ENCODE measurements at places on chromosomes 12 and 14.

DNA sequence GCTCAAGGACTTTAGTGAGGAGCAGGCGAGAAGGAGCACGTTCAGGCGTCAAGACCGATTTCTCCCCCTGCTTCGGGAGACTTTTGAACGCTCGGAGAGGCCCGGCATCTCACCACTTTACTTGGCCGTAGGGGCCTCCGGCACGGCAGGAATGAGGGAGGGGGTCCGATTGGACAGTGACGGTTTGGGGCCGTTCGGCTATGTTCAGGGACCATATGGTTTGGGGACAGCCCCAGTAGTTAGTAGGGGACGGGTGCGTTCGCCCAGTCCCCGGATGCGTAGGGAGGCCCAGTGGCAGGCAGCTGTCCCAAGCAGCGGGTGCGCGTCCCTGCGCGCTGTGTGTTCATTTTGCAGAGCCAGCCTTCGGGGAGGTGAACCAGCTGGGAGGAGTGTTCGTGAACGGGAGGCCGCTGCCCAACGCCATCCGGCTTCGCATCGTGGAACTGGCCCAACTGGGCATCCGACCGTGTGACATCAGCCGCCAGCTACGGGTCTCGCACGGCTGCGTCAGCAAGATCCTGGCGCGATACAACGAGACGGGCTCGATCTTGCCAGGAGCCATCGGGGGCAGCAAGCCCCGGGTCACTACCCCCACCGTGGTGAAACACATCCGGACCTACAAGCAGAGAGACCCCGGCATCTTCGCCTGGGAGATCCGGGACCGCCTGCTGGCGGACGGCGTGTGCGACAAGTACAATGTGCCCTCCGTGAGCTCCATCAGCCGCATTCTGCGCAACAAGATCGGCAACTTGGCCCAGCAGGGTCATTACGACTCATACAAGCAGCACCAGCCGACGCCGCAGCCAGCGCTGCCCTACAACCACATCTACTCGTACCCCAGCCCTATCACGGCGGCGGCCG is 1.1 kb downstream of the PAX9 start:
- no peak for DNase-seq

DNA sequence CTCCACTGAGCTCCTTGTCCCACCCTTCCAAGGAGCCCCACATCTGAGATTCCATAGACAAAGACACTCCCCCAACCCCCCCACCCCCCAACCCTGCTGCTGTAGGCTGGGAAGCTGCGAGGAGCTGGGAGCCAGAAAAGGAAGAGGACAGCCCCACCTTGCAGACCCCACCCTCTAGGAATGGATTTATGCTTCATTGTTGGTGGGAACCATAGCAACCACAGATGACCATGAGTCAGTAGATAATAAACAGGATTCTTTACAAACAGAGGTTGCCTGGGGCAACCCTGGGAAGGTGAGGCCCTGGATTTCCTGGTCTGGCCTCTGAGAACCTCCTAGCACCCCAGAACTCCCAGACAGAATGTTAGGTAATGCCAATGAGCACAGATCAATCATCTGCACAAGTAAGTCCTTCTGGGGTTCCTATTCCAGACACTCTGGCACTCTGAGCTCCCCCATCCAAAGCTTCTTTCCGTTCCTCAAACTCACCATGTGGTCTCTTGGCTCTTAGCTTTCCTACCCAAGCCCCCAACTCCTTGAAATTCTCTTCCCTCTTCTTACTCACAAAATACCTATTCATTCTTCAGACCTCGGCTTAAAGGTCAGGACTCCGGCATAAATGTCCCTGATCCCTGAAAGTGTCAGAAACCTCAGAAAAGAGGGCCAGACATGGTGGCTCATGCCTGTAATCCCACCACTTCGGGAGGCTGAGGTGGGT is 15.2 kb upstream of the PLEKHG6 start:
- no peak for DNase-seq

GRCh38 chr12:120873226-120873625 is 30.9 kb downstream of the SPPL3 start:
- no peak for DNase-seq

DNA sequence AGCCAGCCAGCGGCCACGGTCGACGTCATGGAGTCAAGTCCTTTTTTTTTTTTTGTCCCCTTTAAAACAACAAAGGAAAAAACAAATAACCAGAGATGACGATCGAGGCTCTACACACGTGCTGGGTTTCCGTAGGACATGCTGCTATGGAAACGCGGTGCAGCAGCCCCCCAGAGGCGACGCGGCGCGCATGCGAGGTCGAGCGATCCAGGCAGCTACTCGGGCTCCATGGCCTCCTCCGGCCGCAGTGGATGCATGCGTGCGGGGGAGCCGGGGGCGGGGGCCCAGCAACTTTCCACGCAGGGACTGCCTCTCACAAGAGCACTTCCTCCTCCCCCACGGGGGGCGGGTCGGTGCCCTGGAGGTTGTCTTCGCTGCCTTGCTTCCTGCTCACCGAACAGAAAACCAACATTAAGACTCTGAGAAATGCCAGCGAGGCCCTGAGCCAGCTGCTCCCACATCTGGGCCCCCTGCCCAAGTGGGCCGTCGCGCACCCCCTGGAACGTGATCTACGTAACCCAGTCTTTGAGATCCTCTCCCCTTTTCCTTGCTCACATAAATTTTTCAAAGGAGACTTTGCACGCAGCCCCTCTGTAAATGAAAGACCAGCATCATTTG is 30.7 kb downstream of the P2RX4 start:
- DNase-seq: no peak

- no peak for DNase-seq
Measured at GRCh38 chr12:108305520-108305919, 33.6 kb downstream of the CMKLR1 start.

DNA sequence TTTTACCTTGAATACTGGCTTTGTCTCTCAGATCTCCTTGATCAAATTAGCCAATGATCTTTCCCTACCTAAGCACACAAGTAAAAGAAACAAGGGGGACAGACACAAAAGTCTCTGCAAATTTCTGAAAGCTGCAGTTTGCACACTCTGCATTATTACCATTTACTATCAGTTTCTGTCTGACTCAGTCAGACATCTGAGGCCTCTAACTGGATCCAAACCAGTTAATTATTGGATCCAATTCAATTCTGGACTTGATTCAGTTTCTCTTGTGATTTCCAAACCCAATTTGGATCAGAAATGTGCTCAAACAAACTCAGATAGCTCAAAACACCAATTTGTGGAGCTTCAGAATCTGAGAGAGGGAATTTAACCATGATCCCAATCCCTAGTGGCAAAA is 16.6 kb downstream of the SSTR1 start:
- DNase-seq: no peak

- DNase-seq: no peak
Measured at GRCh38 chr14:71465316-71465715, 466.9 kb upstream of the RGS6 start.

GRCh38 chr12:94150240-94151121 is 2.1 kb downstream of the PLXNC1 start:
- no peak for DNase-seq

GRCh38 chr12:93563807-93564538 is 8.5 kb upstream of the SOCS2 start:
- no peak for DNase-seq

DNA sequence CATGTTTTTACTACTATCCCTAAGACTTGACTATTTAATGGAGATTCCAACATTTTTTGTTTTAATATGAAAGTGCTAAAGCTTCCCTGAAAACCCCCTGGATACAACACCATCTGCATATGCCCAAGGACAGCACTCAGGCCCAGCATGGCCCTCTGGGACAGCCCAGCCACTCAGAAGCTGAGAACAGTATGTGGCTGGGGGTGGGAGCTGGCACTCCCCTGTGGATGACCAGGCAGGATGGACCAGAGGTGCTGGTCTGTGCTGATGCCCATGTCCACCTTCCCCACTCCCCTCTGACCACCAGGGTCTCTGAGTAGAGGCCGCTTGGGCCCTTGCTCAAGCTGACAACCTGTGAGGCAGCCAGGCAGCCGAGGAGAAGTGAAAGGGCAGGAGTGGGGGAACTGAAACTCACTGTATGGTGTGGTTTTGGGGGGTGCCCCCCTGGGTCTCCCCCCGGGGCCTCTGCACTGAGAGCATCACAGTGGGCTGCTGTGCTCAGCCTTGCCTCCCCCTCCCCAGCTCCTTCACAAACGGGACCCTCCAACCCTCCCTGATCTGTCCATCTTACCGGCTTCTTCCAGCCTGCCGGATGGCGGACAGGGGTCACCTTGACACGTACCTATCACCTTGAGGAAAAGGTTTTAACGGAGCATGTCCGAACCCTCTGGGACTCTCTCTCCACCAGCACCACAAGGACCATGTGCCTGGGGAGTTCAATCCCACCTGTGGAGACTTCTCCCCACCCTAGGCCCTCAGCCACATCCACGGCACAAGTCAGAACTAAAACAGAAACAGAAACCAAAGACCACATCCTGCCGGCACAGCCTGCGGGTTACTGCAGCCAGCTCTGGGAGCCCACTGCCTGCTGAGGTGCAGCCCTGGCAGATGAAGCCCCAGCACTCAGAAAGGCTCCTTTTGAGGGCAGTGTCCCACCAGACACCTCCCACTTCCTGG is at the start of gene TMEM229B:
Gene TMEM229B (minus strand): TSS at position 785 of the 957 bp plus-strand sequence. CDS start 14,798 bp downstream, outside the sequence.
- DNase-seq: no peak

GRCh38 chr14:33490555-33490954 is 460.3 kb downstream of the EGLN3 start:
- DNase-seq: no peak

DNA sequence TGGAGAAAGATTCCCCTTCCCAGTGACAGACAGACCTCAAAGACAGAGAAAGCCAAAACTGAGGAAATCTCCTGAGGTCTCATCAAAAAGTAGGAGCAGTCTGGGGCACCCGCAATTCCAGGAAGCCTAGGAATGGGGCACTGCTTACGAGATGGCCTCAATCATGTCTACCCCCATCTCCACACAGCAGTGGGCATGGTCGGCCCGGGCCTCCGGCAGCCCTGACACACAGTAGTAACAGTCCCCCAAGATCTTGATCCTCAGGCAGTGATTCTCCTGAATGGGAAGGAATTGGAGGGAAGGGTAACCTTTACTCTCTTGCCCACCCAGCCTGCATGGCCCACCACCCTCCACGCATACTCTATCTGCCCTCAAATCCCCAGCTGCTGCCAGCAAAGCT is 11.9 kb downstream of the ADCY6 start:
- DNase-seq: no peak

GRCh38 chr14:102226356-102227125 is 78.4 kb downstream of the MOK start:
- no peak for DNase-seq

DNA sequence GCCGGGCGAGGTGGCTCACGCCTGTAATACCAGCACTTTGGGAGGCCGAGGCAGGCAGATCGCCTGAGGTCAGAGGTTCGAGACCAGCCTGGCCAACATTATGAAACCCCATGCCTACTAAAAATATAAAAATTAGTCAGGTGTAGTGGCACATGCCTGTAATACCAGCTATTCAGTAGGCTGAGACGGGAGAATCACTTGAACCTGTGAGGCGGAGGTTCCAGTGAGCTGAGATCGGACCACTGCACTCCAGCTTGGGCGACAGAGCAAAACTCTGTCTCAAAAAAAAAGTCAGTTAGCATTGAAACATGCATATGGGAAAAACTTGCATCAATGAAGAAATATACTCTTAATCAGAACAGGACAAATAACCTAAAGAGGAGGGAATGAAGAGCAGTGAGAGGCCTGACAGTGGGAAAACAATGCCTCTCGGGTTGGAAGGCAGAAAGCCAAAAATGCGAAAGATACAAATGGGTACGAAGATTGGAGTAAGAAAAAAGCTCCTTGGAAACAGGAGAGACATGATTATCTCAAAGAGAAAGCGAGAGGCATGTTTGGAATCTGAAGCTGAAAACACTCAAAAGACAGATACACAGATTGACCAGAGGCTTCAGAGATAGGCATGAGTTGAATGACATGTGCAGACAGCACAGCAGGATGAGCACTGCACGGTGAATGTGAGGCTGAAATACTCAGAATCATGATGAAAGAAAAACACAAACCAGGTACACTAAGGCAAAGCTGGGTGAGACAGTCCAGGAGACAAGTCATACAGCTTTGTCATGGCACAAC is 30.6 kb downstream of the RESF1 start:
- no peak for DNase-seq

DNA sequence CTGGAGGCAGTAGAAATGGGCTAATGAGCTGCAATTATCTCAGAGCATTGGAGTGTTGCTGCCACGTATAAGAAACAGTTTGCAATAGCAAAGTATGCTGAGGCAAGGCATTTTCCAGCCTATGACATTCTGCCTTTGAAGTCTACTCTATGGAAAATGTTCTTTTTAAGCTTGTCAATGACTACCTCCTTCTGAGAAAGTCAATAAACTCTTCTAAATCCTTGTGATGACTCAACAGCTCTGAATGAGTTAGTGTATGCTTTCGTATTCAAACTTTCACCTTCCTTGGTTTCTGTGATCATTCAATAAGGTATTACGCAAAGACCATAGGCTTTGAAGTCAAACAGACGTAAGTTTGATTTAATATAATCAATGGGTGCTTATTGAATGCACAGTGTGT is 111.2 kb downstream of the CAPZA3 start:
- no peak for DNase-seq

GRCh38 chr14:89540830-89541470 is 123.9 kb upstream of the FOXN3 start:
- no peak for DNase-seq

DNA sequence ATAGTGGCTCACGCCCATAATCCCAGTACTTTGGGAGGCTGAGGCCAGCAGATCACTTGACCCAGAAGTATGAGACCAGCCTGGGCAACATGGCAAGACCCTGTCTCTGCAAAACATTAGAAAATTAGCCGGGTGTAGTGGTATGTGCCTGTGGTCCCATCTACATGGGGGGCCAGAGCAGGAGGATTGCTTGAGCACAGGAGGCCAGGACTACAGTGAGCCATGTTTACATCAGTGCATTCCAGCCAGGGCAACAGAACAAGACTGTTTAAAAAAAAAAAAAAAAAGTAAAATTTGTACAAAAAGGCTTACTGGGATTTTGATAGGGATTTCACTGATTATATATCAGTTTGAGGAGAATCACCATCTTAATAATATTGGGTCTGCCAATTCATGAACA is 7.8 kb downstream of the HCFC2 start:
- no peak for DNase-seq

GRCh38 chr12:30970559-30971197 is 44.1 kb downstream of the TSPAN11 start:
- DNase-seq: peak; percentile 57

- no peak for DNase-seq
Measured at GRCh38 chr14:78746086-78746595, 576.0 kb downstream of the NRXN3 start.

DNA sequence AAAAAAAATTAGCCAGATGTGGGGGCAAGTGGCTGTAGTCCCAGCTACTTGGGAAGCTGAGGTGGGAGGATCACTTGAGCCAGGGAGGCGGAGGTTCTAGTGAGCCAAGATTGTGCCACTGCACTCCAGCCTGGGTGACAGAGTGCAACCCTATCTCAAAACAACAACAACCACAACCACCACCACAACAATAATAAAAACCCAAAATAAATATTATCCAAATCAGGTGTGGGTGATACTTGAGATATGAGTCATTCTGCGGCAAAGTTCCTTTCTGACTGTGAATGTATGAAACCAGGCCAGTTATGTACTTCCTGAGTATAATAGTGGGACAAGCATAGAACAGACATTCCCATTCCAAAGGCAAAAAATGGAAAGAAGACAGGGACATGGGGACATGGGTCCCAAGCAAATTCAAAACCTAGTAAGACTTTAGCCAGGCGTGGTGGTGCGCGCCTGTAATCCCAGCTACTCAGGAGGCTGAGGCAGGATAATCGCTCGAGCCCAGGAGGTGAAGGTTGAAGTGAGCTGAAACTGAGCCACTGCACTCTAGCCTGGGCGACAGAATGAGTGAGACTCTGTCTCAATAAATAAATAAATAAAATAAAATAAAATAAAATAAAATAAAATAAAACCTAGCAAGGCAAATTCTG is 9.7 kb upstream of the ERC1 start:
- DNase-seq: no peak
